ENCODE measurements at places on chromosomes 2 and 18. TPM values are rescaled to one million over a fixed set of nuclear protein-coding genes. Genes with fewer than 3 reads are reported as not detected.

ANKRD62 gene
- total RNA-seq = not detected

CIB4 gene
- total RNA-seq = not detected

UGT1A8 gene
- not detected for total RNA-seq

TRIM43 gene
- not detected for total RNA-seq

CD8B2 gene
- total RNA-seq = not detected

TMSB10 gene
- total RNA-seq = 10,548 TPM

KHK gene
- 0.11 TPM for total RNA-seq

CXCR1 gene
- total RNA-seq = not detected

DUSP2 gene
- total RNA-seq = 0.24 TPM

LHCGR gene
- total RNA-seq = not detected

TMEM169 gene
- 0.84 TPM for total RNA-seq

SP100 gene
- 42.2 TPM for total RNA-seq

SKA1 gene
- total RNA-seq = 71.5 TPM

IL1RL2 gene
- total RNA-seq = not detected

GKN2 gene
- not detected for total RNA-seq

Measured in SJSA1 (cell line).